ENCODE measurements at places on chromosomes 4 and X. TPM values are rescaled to one million over a fixed set of nuclear protein-coding genes. Genes with fewer than 3 reads are reported as not detected.

DNA sequence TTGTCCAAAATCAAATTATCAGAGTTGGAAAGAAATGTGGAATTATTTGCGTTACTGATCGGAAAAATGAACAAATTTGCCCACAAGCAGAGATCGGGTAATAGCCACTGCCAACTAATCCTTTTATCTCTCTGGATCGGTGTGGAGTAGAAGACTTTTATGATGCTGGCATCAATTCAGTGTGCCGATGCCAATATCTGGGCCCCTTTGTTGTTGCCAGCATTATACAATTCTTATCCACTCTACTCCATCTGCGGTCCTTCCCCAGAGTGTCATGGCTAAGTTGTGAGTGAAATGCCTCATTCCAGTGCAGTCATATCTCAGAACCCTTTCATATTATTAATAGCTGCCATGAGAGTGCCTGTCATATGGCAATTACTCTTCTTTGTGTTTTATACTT, 660.2 kb downstream of the ADGRL3 start:
- no peak for DNase-seq

DNA sequence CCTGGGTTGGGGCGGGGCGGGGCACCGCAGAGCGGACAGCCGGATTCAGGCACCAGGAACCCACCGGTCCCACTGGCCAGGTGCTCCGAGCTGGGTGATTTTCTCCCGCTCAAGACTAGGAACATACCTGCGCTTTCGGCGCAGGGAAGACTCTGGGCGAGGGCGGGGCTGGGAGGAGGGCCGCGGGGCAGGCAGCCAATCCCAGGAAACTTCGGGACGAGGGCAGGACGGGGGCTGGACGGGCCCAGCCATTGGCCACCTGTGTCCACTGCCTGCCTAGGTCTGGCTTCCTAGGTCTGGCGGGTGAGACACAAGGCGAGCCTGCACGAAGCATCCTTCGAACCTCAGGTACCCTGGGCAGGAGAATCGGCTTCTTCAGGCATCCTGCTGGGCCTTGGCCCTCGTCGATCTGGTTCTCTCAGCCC, 274 bp upstream of the ERVMER34-1 start:
- DNase-seq, result peak; percentile 65

- no peak for DNase-seq
Observed at GRCh38 chr4:181870326-181870725, 372.9 kb upstream of the TENM3 start.

GRCh38 chr4:31983246-31983645, 1263.1 kb downstream of the PCDH7 start:
- no peak for DNase-seq

GRCh38 chr4:98352396-98352795, 91.2 kb downstream of the RAP1GDS1 start:
- DNase-seq, result no peak

DNA sequence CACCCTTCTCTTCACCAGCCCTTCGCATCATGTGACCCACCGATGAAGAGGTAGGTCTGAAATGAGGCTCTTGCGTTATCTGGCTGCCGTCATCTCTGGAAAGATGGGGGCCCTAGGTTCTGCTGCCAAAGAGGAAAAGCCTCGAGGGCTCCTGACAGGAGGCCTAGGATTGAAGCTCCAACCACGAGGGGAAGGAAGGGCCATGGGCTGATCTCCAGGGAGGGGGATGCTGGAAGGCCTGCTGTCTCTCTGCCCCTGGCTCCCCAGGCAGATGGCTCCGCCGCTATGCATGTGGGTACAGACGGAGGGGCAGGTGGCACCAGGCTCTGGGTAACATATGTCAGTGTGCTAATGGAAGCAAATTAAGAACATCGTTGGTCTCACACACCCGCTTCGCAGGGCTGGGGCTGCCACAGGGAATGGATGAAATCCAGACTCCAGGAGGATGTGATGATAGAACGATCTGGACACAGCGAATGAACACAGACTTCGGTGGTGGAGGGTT, 44.9 kb downstream of the AFAP1 start:
- no peak for DNase-seq

DNA sequence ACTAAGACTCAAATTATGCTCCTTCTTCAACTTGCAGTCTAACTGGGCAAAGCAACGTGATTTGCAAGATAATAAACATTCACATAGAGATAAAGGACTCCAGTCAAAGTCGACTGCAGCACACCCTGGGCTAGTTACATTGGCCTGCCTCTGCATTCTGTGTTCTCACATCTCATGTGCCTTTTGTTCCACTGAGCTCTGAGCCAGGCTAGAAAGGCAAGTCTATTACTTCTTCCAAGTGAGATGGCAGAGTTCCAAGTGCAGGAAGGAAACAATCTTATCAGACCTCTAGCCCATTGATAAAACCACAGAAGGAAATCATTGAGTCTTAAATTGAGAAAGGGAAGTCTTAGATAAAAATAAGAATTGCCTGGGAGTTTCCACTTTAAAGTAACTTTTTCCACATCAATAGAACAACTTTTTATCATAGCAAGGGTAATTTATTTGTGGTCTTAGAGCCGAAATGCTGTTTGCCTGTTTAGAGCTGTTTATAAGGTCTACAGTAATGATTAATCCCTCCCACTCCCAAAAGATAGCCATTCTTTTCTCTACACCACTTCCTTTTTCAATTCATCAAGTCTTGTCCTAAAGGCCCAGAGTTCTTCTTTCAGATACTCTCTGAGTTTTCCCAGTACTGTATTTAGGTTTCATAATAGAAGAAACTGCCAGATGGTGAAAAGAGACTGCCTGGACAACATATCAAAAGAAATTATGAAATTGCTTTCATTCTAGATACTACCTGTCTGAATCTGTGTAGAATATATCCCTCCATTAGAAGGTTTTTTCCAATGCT, 200.2 kb downstream of the GUCY2F start:
- no peak for DNase-seq

GRCh38 chr4:7963691-7964090, 24.0 kb upstream of the AFAP1 start:
- DNase-seq, result no peak

GRCh38 chr4:16725252-16725651, 173.2 kb downstream of the LDB2 start:
- DNase-seq, result no peak

- DNase-seq, result no peak
Observed at GRCh38 chrX:143854006-143854405, 29.9 kb upstream of the UBE2NL start.

- no peak for DNase-seq
Observed at GRCh38 chr4:153497988-153498967, 32.1 kb downstream of the TMEM131L start.

GRCh38 chrX:116267511-116268040, 97.0 kb downstream of the AGTR2 start:
- no peak for DNase-seq

DNA sequence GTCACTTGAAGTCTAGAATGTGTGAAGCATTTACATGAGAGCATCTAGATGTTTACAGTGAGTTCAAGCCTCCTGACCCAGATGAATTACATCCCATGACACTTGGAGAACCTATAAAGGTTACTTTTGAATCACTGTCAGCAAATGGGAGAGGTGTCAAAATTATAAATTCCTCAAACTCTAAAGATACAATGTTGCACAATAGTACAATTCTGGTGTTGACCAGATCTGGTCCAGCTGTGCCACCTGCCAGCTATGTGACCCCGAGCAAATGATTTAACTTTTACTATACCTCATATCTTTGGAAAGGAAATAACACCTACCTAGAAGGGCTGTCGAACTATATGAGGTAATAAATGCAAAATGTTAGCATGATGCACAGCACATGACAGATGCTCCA, 69.8 kb downstream of the JADE1 start:
- no peak for DNase-seq

GRCh38 chr4:109942292-109942926, 29.7 kb downstream of the EGF start:
- no peak for DNase-seq

DNA sequence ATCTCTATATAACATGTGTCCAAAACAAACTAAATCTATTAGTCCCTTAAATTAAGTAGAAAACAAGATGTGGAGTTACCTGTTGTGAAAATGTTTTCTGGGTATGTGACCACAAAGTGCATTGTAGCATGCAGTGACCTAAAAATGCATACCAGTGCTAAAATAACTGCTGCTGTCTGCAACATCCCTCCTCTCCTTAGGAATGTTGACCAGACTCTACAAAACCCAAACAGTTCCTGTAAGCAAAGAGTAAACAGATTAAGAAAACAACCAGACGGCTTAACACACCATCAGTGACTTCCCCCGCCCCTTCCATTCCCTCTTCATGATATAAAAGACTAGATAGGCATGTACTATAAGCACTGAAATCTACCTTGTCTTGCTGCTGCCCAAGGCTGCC, 15.8 kb upstream of the RAB33B start:
- no peak for DNase-seq

- DNase-seq, result no peak
Observed at GRCh38 chr4:1445716-1446445, 39.6 kb upstream of the NKX1-1 start.

GYPB gene
- not detected for total RNA-seq

POU4F2 gene
- total RNA-seq, result not detected

SPATA18 gene
- 4.6 TPM for total RNA-seq

SAP30 gene
- total RNA-seq, result 8.1 TPM

MAGEA10 gene
- total RNA-seq, result not detected

CXCL1 gene
- 4.1 TPM for total RNA-seq

GAB3 gene
- 3.5 TPM for total RNA-seq

LRIT3 gene
- total RNA-seq, result not detected

SLC4A4 gene
- total RNA-seq, result 26.8 TPM

DLG3 gene
- total RNA-seq, result 55.2 TPM

Measured in Peyer's patch (tissue), 4 donors.